G401 (cell line): ENCODE measurements at places on chromosomes 3 and 15.

DNA sequence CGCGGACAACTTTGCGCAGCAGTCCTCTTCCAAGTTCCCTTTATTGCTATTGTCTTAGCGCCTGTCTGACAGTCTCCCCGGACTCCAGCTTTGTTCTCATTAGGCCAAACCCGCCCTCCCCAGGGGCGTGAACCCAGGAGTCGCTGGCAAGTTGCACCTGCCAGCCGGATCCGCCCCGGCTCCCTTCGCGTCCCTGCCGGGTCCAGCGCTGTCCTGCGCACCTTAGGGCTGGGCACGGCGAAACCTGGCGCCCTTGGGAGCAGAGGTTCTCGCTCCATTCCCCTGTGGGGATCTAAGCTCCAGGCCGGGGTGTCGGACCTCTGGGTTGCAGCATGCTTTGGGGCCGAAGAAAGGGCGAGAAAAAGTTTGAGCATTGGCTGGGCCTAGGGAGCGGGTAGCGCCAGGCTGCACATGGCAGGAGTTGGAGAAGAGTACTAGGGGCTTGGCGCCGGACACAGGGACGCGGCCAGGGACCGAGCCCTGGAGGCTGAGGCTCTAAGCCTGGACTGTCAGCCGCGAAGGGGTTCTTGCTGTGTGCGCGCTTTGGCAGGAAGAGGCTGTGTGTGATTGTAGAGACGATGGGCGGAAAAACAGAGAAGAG, 335.1 kb upstream of the THRB start:
- DNase-seq = peak; percentile 8

DNA sequence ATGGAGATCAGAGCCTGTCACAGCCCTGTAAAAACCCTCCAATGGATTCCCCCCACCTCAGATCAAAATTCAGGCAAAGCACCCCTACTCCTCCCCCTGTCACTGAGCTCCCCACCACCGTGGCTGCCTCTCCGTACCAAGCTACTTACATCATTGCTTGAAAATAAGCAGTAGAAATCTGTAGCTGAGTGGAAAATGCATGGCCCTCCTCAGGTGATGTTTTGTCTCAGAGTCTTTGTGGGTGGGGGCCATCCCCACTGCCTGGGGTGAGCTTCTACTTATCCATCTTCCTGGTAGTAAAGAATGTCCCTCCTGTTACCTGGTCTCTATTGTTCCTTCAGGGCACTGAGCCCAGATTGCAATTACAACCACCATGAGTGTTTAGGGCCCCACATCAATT, 34.5 kb downstream of the SLCO2A1 start:
- no peak for DNase-seq

DNA sequence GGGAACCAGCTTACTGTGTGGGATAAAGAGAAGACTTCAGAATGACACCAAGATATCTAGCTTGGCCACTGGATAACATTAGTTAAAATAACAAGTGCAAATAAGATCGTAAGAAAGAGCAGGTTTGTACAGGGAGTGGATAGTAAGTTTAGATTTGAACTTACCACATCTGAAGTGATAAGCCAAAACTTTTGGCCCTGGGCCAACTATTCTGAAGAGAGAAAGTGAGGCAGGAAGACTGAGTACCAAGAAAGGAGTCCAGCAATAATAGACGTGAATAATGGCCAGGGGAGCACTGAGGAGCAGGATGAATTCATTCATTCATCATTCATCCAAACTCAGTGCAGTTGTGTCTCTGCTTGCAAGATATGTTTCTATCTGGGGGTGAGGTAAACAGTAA, 122.9 kb downstream of the PDE8A start:
- DNase-seq = no peak

- DNase-seq = no peak
Observed at GRCh38 chr15:59550530-59550929, 61.1 kb upstream of the GCNT3 start.

DNA sequence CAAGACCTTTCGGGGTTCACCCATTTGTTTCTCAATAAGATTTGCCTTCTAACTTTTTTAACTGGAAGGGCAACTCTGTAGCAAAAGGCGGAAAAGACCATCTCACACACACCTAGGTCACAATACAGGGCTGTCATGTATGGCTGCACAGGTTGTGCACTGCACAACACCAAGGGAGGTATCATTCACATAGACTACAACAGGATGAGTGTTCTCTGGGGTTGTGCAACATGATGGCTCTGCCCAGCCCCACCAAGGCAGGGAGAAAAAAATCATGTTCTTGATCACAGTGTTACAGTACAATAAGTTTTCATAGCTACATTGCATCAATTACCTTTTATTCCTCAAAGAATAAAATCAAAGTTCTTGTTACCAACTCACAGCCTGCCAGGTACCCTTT, 52.8 kb downstream of the ANXA2 start:
- DNase-seq = no peak

- peak; percentile 55 for DNase-seq
Observed at GRCh38 chr15:25790000-25790660, 73.0 kb downstream of the ATP10A start.

DNA sequence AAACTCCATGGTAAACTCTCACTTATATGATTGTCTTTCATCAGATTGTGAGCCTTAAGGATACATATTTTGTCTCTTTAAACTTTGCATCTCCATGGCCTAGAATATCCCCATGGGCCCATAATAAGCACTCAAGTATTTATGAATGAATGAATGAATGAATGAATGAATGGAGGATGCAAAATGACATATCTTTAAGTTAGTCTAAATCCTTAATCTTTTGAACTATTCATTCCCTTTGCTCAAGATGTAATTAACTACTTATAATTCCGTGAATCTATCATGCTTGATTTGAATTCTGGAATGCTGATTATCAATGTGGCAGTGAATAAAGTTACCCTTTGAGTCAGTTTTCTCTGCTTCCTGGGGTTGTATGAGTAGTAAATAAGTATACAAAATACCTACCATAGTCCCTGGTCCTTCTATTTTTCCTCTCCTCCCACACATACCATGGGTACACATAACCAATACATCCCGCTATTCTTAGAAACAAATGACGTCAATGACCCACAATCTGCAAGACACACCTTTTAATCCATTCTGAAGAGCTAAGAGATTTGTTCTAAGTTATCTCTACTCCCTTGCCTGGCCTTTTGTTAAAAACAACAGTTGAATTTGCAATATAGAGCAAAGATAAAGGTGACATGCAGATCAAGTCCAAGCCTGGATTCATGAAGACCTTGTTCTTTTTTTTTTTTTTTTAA, 94.5 kb downstream of the FBN1 start:
- no peak for DNase-seq

- no peak for DNase-seq
Observed at GRCh38 chr15:60362321-60363086, 35.3 kb downstream of the ANXA2 start.

DNA sequence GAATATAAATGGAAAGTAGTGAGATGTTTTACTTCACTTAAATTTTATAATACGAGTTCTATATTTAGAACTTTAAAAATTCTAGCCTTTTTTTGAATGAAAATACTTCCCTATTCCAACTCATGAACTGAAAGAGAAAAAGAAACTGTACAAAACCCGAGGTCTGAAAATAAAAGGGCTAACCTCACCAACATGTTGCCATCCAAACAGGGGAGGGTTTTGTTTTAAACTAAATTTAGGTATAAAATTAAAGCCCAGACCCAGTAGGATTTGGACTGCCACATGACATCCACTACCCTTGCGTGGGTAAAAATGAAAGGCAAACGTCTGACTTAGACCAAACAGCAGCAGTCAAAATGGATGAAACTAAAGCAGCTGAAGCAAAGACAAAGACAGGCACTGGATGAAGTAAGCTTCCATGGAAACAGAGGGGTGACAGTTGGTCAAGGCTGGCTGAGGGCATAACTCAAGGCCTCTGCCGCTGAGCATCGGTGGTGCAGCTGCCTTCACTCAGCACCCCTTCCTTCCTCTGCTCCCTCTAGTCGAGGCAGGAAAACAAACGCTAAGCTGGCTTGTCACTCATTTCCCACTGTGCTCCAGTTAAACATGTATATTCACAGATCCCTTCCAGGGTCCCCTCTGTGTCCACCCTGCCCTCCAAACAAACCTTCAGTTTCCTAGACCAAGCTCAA, 58.1 kb downstream of the TM4SF4 start:
- DNase-seq = no peak

DNA sequence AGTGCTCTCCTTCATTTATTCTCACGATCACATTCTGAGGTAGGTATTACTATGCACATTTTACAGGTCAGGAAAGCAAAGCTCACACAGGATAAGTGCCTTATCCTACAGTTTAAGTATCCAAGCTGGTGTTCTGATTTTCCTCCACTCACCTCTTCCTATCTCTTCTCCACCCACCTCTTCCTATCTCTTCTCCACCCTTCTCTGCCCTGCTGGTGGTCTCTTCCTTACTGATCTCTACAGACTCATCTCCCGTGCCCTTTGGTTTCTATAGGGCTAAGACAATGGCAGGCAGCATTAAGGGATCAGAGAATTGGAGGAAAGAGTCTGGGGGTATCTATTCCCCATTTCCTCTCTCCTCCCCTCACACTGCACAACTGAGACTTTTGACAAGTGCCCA, 319.1 kb downstream of the FHIT start:
- DNase-seq = no peak

DNA sequence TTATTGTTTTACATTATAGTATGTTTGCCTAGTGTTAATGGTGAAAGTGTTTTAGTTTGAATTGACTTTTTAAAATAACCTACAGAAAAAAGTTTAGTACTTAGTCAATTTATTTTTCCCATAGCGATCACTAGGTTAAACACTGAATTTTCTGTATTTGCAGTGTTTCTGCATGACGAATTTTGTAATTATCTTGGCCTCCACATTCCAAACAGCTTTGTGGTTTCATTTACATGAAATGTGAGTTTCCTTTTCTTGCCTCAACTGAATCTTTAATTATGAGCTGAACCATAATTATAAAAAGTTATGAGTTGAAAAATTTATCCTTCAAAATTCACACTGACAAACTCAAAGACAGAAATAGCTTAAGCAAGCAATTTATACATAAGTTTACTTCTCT, 235.5 kb downstream of the CTNNB1 start:
- no peak for DNase-seq

GRCh38 chr3:139935016-139935865, at the start of gene CLSTN2:
Gene CLSTN2 (plus strand): TSS chr3:139935185.
- DNase-seq = peak; percentile 20

- no peak for DNase-seq
Observed at GRCh38 chr15:58355382-58355971, 76.3 kb upstream of the LIPC start.

GRCh38 chr15:72135719-72136118, 17.5 kb downstream of the SENP8 start:
- no peak for DNase-seq

- DNase-seq = peak; percentile 27
Observed at GRCh38 chr3:195849322-195850074, 37.8 kb upstream of the MUC4 start.

- no peak for DNase-seq
Observed at GRCh38 chr15:70382009-70382749, 284.5 kb upstream of the TLE3 start.

DNA sequence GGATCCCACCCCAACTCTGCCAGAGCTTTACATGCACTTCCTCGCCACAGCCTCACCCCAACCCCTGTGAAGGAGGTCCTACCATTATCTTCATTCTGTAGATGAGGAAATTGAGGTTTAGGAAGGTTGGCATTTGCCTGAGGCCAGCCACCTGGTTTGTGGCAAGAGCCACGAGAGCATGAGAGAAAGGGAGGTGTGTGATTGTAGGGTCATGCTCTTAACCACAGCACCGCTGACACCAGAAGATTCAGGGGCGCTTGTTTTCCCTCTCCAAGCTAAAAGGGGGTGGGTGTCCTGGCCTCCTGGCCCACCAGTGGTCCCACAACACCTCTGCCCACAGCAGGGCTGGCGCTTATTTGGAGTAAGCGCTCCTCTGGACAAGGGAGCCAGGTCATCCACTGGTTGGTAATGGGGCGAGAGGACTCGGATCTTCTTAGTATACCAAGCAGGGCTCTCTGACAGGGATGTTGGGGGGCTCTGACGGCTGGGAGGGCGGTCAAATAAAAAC, 691 bp downstream of the RHCG start:
- DNase-seq = no peak

DNA sequence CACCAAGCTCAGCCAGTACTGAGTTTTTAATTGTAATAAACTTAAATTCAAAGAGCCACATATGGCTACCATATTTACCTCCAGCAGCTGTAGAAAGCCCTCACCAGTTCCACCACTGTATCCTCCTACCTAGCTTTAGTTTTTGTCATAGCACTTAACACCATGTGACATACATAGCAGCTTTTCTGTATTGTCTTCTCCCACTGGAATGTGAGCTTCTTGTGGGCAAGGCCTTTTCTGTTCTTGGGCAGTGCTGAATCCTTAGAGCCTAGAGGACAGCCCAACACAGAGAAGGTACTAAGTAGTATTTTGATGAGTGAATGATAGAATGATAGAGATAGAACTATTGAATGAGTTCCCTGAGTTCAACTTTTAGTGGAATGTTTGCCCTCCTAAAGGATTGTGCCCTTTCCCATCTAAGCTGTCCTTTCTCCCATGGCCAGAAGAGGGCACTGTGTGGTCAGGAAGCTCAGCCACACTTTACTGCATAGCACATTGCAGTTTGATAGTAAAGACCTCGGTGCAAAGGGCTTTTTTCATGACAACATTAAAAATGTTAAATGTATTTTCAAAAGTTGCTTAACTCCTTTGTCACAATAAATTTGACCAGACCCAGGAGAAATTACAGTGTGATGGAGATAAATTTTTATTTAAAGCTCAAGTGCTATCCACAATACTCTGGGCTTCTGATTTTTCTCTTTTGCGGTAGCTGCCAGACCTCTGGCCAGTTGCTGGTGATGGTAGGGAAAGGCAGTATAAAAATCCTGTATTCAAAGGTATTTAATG, 115.8 kb downstream of the GHSR start:
- peak; percentile 78 for DNase-seq

DNA sequence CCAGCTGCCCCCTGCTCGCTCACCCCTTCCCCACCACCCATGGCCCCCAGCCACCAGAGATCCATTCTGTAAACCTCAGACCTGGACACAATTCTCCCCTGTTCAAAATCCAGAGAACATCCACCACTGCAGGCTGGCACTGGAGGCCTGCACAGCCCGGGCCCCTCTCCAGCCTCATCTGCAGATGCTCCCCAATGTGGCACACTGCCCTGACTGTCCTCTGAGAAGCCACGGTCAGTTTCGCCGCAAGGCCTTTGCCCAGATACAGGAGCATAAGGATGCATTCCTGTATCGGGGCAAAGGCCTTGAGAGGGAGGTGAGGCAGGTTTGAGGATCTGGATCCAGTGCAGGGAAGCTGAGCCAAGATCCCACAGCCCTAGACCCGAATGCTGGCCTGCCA, 175.4 kb upstream of the LINGO1 start:
- peak; percentile 56 for DNase-seq

GRCh38 chr3:182911782-182912111, 68.6 kb downstream of the DCUN1D1 start:
- no peak for DNase-seq

- no peak for DNase-seq
Observed at GRCh38 chr3:97821287-97821773, 481 bp upstream of the CRYBG3 start.

GRCh38 chr3:54900838-54901591, 26.8 kb downstream of the LRTM1 start:
- DNase-seq = no peak

DNA sequence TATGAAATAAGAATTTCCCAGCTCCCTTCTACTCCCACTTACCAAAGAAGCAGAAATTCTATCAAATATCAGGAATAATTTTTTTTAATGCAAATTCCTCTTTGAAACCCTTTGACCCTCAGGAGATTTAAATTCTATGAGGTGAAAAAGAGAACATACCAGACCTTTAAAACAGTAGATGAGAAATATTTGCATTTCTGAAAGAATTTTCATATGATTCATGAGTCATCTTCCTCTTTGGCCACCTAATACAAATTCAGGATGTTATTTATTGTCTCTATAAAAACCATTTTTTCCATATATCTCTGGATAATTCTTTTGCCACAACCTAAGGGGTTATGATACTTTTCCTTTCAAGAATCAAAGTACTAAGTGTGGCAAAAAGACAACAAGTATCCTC, 67.3 kb upstream of the ST3GAL6 start:
- DNase-seq = no peak
